Fibroblast of skin of left biceps (primary cell): ENCODE measurements at places on chromosomes 6 and 20.

- no peak for DNase-seq
Measured at GRCh38 chr20:62381202-62381797, 5.6 kb upstream of the RPS21 start.

DNA sequence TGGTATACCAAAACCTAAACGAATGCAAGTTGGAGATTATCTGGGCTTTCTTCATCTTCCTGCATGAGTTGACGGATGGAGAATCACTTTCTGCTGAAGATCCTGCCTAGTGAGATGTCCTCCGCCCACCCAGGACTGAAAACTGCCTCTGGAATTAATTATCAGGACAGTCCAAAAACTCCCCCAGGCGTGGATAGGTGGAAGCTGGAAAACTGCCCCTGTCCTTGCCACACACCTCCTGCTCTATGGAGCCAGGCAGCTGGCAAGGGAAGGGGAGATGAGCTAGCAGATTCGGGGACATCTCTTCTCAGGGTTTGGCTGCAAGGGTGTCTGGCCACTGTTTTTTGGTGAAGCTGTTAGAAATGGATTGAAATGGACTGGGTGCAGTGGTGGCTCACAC is 89.3 kb upstream of the ZNFX1 start:
- no peak for DNase-seq

DNA sequence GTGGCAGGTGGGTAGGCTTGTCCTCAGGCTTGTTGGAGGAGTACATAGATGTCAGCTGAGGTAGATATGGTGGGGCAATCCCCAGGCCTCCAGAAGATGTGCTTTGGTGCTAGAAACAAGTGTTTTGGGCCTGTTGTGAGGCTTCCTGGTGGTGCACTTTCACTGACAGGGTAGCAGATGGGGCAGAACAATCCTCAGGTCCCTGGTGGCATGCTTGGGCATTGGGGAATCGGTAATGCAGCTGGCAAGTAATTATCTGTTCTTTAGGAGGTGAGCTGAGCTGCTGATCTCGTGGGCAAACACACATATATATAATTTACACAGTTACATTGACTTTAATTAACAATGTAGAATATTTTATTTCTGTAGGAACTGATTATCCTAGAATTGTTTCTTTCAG is 458.7 kb downstream of the BMP2 start:
- DNase-seq, result no peak

GRCh38 chr6:117558818-117559217 is 43.5 kb downstream of the GOPC start:
- no peak for DNase-seq

DNA sequence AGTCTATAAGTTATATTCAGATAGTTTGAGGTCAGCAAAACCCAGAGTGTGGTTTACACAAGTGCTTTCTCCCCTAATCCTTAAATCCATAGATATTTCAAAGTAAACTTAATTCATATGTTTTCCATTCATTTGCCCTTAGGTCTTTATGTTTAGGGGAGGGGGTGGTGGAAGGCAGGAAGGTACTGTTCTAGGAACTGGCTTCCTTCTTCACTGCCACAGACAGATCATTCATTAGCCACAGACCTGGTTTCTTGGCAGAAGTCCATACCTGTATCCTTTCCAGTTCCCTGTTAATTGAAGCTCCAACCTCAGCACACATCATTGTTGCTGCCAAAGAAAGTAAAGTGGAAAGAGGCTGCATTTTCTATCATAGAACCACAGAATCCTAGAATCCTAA is 123.0 kb downstream of the AIG1 start:
- peak; percentile 72 for DNase-seq

- DNase-seq, result peak; percentile 38
Measured at GRCh38 chr20:43752561-43753301, 25.9 kb upstream of the GTSF1L start.

DNA sequence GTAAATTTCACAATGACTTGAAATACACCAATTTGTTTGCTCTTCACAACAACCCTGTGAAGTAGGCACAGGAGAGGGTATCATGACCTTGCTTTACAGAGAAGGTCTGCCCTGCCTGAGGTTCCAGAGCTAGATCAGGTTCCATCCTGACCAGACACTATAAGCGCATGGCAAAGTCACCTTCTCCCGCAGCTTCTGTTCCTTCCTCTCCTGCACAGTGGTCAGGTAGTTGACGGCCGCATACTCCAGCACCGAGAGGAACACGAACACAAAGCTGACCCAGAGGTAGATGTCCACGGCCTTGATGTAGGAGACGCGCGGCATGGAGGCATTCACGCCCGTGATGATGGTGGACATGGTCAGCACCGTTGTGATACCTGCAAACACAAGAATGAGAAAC is 34.3 kb downstream of the PM20D2 start:
- no peak for DNase-seq

- DNase-seq, result no peak
Measured at GRCh38 chr20:39886650-39887190, 802.3 kb downstream of the MAFB start.

DNA sequence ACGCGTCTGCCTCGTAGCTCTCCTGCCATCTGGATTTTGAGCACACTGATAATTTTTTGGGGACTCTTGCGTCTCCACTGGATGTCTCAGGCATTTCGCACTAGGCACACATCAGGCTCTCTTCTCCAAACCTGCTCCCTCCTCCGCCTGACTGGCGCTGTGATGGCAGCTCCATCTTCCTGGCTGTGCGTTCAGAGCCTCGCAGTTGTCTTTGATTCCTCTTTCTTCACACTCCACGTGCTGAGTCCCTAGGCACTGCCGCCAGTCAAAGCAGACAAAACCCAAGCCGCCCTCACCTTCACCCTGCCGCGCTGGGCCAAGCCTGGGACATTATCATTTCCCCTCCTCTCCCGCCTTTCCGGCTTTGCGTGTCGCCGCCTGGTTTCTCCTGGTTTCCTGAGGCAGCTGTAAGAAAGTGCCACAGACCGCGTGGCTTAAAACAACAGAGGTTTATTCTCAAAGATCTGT is 778 bp downstream of the PSMG4 start:
- no peak for DNase-seq

DNA sequence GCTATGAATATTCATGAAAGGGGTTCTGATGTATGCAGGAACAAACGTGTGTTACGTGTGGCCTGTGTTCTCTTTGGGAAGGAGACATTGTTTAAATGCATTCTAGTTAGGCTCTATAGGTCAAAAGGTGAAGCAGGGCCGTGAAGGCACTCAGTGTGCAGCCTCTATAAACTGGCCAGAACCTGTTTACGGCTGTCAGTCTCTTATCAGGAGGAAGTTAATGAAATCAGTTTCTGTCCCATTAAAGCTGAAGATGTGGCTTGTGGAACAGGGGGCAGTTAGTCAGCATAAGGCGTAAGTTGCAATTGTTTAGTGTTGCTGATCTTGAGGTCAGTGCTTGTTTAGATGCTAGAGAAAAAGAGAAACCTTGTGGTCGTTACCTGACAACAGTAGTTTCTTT is 111.5 kb upstream of the KCNG1 start:
- no peak for DNase-seq

DNA sequence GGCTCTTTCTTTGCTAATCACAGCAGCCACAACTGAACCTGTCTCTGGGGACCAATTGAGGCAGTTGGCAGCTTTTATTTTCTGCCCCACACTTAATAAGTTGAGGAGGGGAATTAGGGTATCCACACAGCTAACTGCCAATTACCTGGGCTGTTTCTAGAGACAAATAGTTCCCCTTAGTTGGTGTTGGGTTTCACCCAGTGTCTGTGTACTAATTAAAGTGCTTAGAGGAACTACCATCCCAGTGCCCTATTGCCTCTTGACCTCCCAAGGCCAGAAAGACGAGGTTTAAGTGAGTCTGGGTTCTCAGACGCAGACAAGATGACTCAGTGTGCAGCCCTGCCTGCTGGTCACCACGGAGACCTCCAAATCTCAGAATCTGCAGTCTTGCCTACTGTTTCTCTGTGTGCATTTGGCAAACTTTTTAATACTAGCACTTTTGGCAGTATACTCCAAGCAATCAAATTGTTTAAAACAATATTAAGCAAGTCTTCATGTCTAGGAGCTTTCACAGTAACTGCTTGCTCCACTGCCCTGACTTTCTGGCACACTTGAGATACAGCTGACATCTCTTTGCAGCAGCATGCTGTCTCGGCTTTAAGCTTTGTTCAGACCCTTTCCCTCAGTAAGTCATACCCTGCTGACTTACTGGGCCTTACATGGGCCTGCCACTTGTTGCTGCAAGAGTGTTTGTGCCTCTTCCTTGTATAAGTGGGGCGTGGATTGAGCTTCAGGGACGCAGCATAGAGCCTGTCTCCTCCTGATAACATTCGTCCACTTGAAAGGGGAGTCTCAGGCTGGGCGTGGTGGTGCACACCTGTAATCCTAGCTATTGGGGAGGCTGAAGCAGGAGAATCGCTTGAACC is 31.9 kb downstream of the STK35 start:
- no peak for DNase-seq

DNA sequence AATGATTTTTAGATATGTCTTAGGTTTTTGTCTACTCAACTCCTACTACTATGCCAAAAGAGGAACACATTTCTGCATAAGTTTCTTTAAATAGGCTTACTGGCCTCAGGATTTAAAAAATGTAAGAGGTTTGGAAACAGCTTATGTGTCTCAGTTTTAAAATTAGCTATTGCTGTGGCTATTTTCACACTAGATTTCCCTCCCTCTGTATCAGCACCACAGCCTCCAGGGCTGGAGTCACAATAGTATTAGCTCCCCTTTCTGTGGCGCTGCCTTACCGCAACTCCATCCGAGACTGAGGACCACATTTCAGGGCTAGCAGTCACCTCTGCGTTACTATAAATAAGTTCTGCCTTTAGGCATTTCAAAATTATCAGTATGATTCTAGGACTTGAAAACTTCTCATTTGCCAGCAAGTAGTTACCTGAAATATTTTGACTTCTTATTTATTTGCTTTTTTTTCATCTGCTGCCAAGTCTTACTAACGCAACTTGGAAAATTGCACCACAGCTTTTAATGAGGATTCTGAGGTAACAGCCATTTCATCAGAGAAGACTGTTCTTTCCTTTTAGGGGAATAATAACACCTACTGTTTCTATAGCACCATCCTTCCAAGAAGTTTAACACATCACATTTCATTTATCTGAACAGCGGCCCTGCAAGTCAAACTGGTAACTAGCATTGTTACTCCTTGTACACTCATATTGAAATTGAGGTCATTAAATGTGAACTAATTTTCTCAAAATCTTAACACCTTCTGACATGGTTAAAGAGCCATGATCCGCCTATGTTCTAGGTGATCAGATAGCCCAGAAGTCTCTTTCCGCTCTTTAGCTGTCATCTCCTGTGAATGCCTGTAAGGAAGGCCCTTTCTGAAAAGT is 105.9 kb downstream of the GJA10 start:
- no peak for DNase-seq

DNA sequence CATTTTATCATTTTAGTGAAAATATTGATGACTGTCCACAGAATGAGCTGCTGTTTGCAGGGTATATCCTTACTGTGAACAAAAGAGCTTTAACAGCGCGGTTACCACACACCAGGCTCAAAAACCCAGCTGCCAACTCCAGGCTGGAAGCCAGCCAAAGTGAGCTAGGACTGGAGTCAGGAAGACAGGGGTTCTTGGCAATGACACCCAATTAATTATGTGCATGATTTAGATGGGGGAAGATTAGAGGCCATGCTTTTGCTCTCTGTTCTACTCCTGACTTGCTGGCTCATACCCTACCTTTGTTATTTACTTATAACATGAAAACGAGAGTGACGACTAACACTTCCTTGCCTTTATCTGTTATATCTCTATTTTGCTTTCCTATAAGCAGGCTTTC is 128.9 kb upstream of the SHLD1 start:
- no peak for DNase-seq

DNA sequence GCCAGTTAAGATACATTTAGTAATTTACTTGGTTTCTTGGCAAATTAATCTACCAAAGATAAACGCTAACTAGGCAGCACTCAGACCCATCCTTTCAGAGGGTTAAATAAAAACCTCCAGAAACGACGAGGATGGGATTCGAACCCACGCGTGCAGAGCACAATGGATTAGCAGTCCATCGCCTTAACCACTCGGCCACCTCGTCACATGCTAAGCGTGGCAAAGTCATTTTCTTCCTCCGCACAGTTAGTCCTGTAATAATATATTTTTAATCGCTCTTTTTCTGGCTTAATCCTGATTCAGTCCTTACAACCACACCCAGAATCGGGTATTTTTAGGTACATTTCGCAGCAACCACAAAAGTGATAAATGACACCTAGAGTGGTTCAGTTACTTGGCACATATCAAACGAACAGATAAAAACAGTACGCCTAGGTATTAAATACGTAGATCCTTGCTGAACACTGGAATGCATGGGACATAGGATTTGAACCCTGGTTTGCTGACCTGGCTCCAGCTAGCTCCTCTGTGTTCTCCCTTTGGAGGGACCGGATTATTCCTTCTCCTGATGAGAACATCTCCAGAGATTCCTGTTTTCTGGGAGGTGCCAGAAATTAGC is 71.6 kb downstream of the GPX5 start:
- DNase-seq, result no peak

- DNase-seq, result no peak
Measured at GRCh38 chr20:1376408-1377270, 16.2 kb downstream of the FKBP1A start.

- no peak for DNase-seq
Measured at GRCh38 chr6:135461208-135461607, 36.3 kb downstream of the AHI1 start.
